Colonic mucosa (tissue), 4 donors: ENCODE measurements at places on chromosomes 13 and 19.

DNA sequence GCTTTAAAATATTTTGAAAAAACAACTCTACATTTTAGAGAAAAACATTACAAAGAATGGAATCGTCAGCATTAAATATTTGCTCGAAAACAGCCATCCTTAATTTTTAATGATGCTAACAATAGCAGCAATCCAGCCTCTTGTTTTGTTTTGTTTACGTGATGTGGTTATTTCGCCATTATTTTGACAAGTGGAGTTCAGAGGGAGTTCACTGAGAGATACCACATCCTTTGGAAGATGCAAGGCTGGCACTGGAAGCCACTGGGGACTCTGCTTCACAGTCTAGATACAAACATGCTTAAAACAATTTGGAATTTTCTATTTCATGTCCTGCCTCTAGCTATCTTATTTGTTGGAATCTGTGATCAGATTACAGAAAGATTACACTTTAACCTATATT, 556.3 kb downstream of the PCDH17 start:
- no peaks in the 10 kb centered on the region for H3K36me3 ChIP-seq
- H3K27me3 ChIP-seq: no peaks in the 10 kb centered on the region
- no peaks in the 10 kb centered on the region for H3K4me1 ChIP-seq

GRCh38 chr19:10269333-10270179, 1.4 kb upstream of the ICAM1 start:
- peak; percentile 92 for DNase-seq
- peak overlapping the region; percentile 81 for H3K27ac ChIP-seq
- H3K4me1 ChIP-seq: peaks cover 3% of the 10 kb centered on the region
- no peaks in the 10 kb centered on the region for H3K27me3 ChIP-seq
- no peaks in the 10 kb centered on the region for H3K36me3 ChIP-seq
- H3K4me3 ChIP-seq: peak overlapping the region; percentile 37

GRCh38 chr19:39810424-39810823, 23.5 kb downstream of the DYRK1B start:
- DNase-seq: no peak
- H3K27ac ChIP-seq: no peak overlapping the region
- no peaks in the 10 kb centered on the region for H3K36me3 ChIP-seq
- H3K4me1 ChIP-seq: no peaks in the 10 kb centered on the region

DNA sequence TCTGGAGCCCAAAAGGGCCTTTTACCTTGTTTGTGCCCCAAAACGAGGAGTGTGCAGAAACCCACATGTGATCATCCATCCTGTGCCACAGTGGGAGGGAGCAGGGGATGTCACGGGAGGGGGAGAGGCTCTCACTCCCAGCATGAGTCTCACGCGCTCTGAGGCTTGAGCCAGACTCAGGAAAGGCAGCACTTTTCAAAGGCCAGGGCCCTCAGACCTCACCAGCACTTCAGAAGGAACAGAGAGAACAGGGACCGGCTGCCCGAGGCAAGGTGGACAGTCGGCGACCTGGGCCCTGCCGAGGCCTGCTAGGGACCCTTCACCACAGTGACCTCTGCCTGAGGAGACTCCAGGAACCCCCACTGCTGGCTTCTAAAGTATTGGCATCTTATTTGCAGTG, 71.7 kb upstream of the WASF3 start:
- no peak for DNase-seq
- H3K27me3 ChIP-seq: no peaks in the 10 kb centered on the region
- H3K36me3 ChIP-seq: no peaks in the 10 kb centered on the region
- H3K27ac ChIP-seq: no peak overlapping the region
- no peak overlapping the region for H3K4me3 ChIP-seq

DNA sequence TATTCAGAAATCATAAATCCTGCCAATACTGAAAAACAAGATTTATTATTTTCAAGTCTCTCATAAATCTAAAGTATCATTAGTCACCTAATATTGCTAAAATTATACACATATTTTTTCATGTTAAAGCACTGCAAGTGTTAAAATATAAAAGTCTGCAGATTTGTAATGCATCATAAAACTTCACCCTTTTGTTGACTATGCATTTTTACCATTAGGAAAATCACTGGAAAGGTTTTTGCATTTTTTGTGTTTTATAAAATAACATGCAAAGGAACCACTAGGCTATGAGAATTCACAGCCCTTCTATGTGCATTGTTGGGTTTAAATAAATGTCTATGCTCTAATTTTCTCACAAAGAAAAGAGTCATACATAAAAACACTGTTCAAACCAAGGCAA, 407.3 kb downstream of the DACH1 start:
- no peaks in the 10 kb centered on the region for H3K4me1 ChIP-seq
- H3K36me3 ChIP-seq: no peaks in the 10 kb centered on the region
- no peak overlapping the region for H3K27ac ChIP-seq
- no peak overlapping the region for H3K4me3 ChIP-seq
- DNase-seq: no peak
- no peaks in the 10 kb centered on the region for H3K27me3 ChIP-seq

GRCh38 chr13:105660561-105660960, 874.9 kb downstream of the EFNB2 start:
- H3K4me1 ChIP-seq: no peaks in the 10 kb centered on the region
- no peaks in the 10 kb centered on the region for H3K27me3 ChIP-seq
- no peak for DNase-seq
- no peak overlapping the region for H3K27ac ChIP-seq
- no peak overlapping the region for H3K4me3 ChIP-seq

DNA sequence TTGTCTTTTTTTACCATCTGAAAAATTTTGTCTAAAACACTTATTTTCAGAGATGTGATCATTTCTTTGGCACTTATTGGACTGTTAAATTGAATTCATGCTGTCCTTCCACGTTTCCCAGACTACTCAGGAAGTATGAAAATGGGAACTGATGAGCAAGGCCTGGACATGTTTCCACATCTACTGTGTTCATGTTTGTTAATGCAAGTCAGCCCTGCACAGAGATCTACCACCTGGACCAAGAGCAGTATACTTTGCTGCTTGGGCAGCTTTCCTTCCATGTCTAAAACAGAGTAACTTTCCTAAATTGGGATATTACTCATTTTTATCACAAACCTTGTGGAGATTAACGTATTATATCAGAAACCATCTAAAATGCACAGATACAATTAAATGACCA, 687.4 kb downstream of the DIAPH3 start:
- no peaks in the 10 kb centered on the region for H3K4me1 ChIP-seq
- H3K27me3 ChIP-seq: no peaks in the 10 kb centered on the region
- H3K4me3 ChIP-seq: no peak overlapping the region
- DNase-seq: no peak
- H3K27ac ChIP-seq: no peak overlapping the region
- H3K36me3 ChIP-seq: no peaks in the 10 kb centered on the region

GRCh38 chr13:85095418-85096272, 703.6 kb downstream of the SLITRK6 start:
- no peak overlapping the region for H3K4me3 ChIP-seq
- H3K36me3 ChIP-seq: no peaks in the 10 kb centered on the region
- no peak for DNase-seq
- no peak overlapping the region for H3K27ac ChIP-seq
- H3K27me3 ChIP-seq: no peaks in the 10 kb centered on the region
- H3K4me1 ChIP-seq: no peaks in the 10 kb centered on the region

- DNase-seq: no peak
- no peaks in the 10 kb centered on the region for H3K4me1 ChIP-seq
- no peak overlapping the region for H3K4me3 ChIP-seq
- no peaks in the 10 kb centered on the region for H3K36me3 ChIP-seq
- H3K27ac ChIP-seq: no peak overlapping the region
Measured at GRCh38 chr13:29953542-29953941, 103.1 kb upstream of the UBL3 start.

DNA sequence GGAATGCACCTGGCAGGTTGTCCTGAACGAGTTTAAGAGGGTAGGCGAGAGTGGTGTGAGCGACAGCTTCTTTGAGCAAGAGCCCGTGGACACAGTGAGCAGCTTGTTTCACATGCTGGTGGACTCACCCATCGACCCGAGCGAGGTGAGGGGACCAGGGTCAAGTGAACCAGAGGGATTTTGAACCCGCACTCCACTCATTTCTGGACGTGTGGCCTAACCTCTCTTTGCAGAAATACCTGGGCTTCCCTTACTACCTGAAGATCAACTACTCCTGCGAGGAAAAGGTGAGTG, 1.7 kb downstream of the CATSPERG start:
- no peaks in the 10 kb centered on the region for H3K27me3 ChIP-seq
- no peak for DNase-seq
- H3K4me3 ChIP-seq: peak overlapping the region; percentile 64
- no peaks in the 10 kb centered on the region for H3K4me1 ChIP-seq
- H3K36me3 ChIP-seq: no peaks in the 10 kb centered on the region
- H3K27ac ChIP-seq: peak overlapping the region; percentile 89

DNA sequence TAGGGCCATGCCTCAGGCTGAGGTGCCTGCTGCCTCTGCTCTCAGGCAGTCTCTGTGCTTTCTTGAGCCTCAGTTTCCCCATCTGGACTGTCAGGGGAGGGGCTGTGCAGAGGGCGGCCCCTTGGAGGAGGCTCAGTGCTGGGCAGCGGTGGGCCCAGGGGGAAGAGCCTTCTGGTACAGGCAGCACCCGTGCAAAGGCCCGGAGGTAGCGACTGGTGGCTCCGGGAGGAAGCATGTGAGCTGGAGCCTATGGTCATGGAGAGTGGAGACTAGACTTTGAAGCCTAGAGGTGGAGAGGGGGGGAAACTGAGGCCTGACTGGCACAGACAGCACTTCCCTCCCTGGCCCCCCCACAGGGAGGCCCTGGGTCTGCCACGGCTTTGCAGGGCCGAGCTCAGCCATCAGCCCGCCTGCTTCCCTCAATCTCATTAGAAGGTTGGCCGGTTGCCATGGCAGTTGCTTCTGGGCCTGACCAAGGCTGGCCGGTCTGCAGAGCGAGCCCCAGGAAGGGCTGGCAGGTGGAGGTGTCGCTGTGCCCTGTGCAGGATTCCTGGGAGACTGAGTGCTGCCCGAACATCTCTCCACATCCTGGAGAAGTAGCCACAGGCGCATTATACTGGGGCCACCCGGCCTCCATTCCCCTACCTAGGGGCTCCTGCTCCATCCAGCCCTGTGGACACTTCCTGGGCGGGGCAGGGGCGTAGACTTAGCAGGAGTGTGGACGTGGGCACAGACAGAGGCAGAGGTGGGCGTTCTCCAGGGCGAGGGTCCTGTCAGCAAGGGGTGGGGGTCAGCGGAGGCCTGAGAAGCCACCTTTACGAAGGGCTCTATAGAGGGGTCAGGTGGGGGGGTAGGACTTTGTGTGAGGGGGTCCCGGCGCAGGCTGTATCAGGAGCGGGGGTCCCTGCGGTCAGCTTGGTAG, 53.2 kb downstream of the CRTC1 start:
- H3K4me3 ChIP-seq: no peak overlapping the region
- no peaks in the 10 kb centered on the region for H3K27me3 ChIP-seq
- H3K27ac ChIP-seq: no peak overlapping the region
- no peaks in the 10 kb centered on the region for H3K36me3 ChIP-seq
- DNase-seq: peak; percentile 62

GRCh38 chr13:23705583-23705982, 135.4 kb downstream of the TNFRSF19 start:
- no peak overlapping the region for H3K4me3 ChIP-seq
- no peaks in the 10 kb centered on the region for H3K27me3 ChIP-seq
- no peaks in the 10 kb centered on the region for H3K4me1 ChIP-seq
- no peak for DNase-seq
- H3K36me3 ChIP-seq: no peaks in the 10 kb centered on the region

DNA sequence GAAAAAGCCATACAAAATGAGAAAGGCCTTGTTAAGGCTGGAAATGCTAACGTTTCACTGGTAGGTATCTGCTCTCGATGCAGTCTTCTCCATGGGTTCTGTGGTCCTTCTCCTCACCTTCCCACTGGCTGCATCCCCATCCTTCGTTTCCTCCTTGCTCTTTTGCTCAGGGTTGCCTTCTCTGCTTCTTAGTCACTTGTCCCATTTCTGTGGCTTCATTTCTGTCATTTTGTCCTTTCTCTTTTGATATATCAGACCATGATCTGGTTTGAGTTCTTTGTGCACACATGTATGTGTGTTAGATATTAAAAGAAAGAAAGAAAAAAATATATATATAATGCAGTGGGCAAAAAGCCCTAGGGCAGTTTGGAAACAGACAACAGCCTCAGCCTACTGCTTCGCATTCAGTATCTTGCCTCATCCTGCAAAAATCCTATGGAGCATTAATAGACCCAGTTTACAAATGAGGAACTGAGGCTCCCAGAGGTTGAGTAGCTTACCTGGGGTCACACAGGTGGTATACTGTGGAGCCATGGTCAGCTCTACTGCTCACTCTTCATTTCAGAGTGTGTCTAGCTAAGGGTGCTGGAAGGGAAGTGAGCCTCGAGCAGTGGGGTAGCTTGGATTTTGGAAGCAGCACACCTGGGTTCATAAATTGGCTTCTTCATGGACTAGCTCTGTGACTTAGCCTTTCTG, 57.6 kb upstream of the MEDAG start:
- H3K27ac ChIP-seq: no peak overlapping the region
- DNase-seq: no peak
- no peak overlapping the region for H3K4me3 ChIP-seq
- H3K4me1 ChIP-seq: no peaks in the 10 kb centered on the region
- H3K27me3 ChIP-seq: no peaks in the 10 kb centered on the region

DNA sequence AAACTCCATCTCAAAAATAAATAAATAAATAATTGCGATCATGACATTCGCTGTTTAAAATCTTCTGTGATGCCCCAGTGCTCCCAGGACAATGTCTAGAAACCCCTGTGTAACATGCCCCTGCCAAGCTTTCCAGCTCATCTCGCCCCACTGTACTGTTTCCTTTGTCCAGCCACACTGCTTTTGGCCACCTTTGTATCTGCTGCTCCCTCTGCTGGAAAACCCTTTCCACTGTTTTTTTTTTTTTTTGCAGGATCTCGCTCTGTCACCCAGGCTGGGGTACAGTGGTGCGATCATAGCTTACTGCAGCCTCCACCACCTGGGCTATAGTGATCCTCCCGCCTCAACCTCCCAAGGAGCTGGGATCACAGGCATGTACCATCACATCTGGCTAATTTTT, 7.5 kb downstream of the PLAUR start:
- no peaks in the 10 kb centered on the region for H3K27me3 ChIP-seq
- DNase-seq: no peak
- no peaks in the 10 kb centered on the region for H3K4me1 ChIP-seq
- no peaks in the 10 kb centered on the region for H3K36me3 ChIP-seq
- no peak overlapping the region for H3K27ac ChIP-seq
- H3K4me3 ChIP-seq: no peak overlapping the region

DNA sequence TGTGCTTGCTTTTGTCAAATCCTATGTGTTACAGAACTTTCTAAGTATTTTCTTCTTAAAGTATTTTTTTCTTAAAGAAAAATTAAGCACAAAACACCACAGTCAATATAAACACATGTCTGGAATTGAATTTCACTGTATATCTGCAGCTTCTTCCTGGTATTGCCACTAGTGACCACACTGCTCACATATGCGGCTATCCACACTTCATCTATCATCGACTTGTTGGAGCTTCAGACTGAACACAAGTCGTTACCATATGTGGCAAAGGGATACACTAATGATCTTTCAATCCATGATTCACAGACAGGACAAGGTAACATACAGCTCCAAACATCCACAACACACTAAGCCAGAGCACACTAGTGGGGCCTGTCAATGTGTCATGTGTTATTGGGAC, 498.4 kb upstream of the ARGLU1 start:
- no peaks in the 10 kb centered on the region for H3K4me1 ChIP-seq
- H3K36me3 ChIP-seq: no peaks in the 10 kb centered on the region
- no peak for DNase-seq

GRCh38 chr19:1251330-1252220, 3.2 kb downstream of the MIDN start:
- H3K27me3 ChIP-seq: no peaks in the 10 kb centered on the region
- peaks cover 24% of the 10 kb centered on the region for H3K36me3 ChIP-seq
- H3K4me1 ChIP-seq: peaks cover 27% of the 10 kb centered on the region
- H3K27ac ChIP-seq: peak overlapping the region; percentile 99
- H3K4me3 ChIP-seq: peak overlapping the region; percentile 85

- no peaks in the 10 kb centered on the region for H3K4me1 ChIP-seq
- DNase-seq: no peak
Measured at GRCh38 chr13:101681834-101682233, 229.4 kb downstream of the ITGBL1 start.
